ENCODE measurements at places on chromosomes 13 and 19.

GRCh38 chr19:19185853-19186740 lies 5.9 kb downstream of the BORCS8 start:
- peak; percentile 54 for DNase-seq

- DNase-seq = peak; percentile 49
These were observed at the start of gene ZNF426 for GRCh38 chr19:9538183-9539058. Gene ZNF426, minus strand, starts transcription at chr19:9538645. Its CDS starts 2,413 bp downstream, at chr19:9536232.

DNA sequence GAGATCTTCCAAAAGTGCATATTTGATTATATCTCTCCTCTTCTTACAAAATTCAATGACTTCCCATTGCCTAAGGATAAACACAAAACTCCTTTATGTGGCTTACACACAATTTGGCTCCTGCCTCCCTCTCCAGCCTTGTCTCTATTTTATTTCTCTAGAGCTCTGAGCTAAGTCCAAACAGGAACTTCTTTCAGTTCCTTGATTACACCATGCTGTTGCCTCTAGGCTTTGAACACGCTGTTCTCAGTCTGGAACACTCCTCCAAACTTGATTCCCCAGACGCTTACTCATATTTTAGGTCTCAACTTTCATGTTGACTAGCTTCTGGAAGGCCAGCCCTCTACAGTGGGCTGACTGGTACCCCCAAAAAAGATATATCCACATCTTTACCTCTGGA lies 258.5 kb downstream of the COG6 start:
- DNase-seq = no peak

DNA sequence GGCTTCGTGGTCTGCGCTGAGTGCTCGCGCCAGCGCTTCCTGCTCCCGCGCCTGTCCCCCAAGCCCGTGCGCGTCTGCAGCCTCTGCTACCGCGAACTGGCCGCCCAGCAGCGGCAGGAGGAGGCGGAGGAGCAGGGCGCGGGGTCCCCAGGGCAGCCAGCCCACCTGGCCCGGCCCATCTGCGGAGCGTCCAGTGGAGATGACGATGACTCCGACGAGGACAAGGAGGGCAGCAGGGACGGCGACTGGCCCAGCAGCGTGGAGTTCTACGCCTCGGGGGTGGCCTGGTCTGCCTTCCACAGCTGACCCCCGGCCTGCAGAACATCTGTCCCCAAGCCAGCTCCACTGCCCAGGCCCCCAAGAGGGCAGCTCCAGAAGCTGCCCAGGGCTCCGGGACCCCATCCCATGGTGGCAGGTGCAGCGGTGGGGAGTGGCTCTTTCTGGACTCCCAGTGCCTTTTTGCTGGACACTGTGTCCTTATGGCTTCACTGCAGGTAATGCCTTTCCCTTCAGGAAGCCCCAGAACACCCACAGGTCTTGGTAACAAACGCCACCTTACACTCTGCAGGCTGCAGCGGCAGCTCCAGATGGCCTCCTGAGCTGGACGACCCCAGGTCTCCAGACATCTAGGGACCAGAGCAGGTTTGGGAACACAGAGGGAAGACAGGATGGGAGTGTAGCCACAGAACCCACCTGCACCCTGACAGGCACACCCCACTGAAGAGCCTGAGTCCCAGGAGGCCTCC lies 9.3 kb downstream of the PLEKHF1 start:
- no peak for DNase-seq

DNA sequence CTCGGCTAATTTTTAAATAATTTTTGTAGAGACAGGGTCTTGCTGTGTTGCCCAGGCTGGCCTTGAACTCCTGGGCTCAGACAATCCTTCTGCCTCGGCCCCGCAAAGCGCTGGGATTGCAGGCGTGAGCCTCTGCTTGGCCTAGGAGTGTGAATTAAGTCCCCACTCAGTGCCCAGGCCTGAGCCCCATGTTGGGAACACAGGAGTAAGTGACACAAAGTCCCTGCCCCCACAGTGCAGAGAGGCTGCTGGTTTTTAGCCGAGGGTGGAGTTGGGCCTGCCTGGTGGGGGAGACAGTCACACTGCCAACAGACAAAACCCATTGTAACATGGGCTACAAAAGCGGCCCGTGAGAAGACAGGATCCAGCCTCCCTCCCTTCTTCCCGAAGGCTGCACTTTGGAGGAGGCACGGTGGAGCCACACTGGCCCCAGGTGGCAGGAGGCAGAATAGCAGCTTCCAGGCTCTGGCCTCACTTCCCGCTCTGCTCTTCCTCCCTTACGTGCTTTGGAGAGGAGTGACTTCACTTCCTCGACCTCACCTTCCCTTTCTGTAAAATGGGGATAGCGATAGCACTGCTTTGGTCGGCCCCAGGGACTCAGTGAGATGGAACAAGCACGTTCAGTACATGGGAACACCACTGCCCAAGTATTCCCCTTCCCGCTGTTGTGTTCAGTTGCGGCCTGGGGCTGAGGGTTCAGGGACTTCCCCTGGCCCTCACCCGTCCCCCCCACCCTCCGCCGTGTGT lies 15.2 kb upstream of the EHD2 start:
- peak; percentile 32 for DNase-seq

DNA sequence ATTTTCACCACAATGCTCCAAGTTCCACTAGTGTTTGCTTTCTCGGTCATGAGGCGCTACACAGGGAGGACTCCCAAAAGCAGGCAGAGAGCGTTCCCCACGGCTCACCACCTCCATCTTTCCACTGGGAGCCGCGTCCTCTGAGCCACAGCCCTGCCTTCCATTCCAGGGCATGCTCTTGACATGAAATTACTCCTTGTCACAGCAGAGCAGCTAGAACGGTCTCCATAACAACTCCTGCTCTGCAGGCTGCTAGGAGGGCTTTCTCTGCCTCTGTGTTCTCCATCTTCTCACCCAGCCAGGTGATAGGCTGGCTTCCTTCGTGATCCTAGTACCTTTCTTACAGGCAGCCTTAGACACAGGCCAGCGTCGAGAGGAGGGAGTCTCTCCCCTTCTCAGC lies 171.8 kb upstream of the UBL3 start:
- DNase-seq = no peak

- peak; percentile 37 for DNase-seq
These were observed at the start of gene IL12RB1 for GRCh38 chr19:18086590-18087138. Gene IL12RB1, minus strand, starts transcription at chr19:18086934. Its CDS starts 111 bp downstream, at chr19:18086823.

GRCh38 chr13:100707818-100708740 lies 33.5 kb upstream of the TMTC4 start:
- DNase-seq = no peak

GRCh38 chr19:34173193-34173956 lies 1.1 kb downstream of the LSM14A start:
- no peak for DNase-seq

DNA sequence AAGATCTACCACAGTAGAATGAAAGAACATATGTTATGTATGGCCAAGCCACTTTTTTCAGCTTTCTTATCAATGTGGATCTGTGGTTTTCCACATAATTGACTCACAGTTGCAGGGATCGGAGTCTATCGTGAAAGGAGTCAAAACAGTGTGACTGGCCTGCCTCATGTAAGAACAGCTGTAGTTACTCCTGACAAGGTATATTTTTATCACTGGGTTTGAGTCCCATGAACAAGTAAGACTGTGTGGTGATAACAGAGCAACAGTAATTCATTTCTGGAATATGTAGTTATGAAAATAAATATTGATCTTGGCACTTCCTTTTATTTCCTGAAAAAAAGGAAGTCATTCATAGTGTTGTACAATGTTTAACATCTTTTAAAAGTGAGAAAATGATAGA lies 416.6 kb downstream of the KLF12 start:
- no peak for DNase-seq

All from T-helper 17 cell (primary cell).